ENCODE measurements at places on chromosomes 5 and 9.
A peak's percentile ranks its signal among the peaks of the same experiment; 100 is the strongest.

GRCh38 chr5:89396278-89396954 lies 513.4 kb upstream of the MEF2C start:
- peak; percentile 43 for ATAC-seq

GRCh38 chr5:106368021-106368420 lies 1302.7 kb downstream of the EFNA5 start:
- no peak for ATAC-seq

DNA sequence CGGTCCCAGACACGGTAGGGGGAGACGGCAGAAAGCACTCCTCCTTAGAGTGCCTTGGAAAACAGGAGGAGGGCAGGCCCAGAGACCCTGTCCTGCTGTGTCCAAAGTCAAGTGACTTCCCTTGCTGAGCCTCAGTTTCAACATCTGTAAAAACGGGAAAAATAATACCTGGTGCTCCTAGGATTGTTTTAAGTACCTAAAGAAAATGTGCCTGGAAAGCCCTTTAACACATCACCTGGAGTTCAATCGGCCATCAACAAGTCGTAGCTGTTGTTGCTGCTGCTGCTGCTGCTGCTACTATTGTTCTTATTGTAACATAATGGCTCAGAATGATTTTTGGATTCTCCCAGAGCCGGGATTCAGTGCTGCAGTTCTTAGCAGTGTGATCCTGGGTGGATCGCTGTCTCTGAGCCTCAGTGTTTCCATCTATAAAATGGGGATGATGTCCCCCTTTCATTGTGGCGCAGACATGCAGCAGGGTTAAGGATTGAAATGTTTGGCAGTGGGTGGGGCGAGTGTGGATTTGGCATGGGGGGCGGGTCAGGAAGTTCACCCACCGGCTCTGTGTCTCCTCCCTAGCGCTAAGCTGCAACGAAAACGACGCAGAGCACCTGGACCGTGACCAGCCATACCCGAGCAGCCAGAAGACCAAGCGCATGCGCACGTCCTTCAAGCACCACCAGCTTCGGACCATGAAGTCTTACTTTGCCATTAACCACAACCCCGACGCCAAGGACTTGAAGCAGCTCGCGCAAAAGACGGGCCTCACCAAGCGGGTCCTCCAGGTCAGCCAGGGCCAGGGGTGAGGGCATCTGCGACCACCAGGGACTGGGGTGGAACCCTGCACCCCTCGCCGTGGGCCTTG lies 9.2 kb downstream of the LHX2 start:
- no peak for ATAC-seq

- peak; percentile 88 for ATAC-seq
Measured at GRCh38 chr5:36690041-36690961, 83.9 kb downstream of the SLC1A3 start.

- no peak for ATAC-seq
Measured at GRCh38 chr9:86687788-86688187, 259.5 kb downstream of the GAS1 start.

- no peak for ATAC-seq
Measured at GRCh38 chr5:112511920-112512319, 92.8 kb upstream of the EPB41L4A start.

DNA sequence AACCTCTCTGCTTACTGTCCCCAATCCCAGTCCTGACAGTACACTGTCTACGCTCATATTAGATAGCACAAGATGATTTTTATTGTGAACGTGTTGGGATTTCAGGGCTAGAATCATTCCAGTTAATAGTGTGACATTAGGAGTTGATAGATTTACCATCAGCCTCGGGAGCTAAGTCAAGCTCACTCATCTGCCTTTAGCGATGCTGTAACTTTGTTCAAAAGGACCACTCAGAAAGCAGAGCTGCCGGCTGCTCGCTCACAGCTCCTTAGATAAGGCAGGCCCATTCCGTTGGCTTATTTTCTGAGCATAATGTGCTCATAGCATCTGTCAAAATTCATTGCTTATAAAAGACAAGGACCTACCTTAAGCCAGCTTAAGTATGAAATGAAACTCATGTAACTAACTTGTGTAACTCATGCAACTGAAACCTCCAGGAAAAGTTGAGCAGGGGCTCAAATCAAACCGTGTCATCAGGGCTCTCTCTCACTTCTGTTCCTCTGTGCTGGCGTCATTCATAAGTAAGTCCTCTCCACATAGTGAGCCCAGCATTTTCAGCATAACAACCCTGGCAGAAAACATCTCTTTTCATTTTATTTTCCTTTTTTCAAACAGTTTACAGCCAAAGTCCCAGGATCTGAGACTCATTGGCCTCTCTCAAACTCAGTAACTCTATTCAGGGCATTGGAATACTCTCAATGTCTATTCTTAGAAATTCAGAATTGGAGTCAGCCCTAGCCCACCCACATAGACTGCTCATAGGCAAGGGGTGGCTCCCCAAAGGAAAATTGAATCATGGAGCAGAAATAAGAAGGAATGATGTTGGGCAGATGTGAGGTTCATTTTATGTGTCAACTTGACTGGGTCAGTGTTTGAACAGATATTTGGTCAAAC lies 208.8 kb downstream of the MAN2A1 start:
- ATAC-seq: no peak

- ATAC-seq: no peak
Measured at GRCh38 chr5:135559354-135559753, 19.4 kb downstream of the CXCL14 start.

DNA sequence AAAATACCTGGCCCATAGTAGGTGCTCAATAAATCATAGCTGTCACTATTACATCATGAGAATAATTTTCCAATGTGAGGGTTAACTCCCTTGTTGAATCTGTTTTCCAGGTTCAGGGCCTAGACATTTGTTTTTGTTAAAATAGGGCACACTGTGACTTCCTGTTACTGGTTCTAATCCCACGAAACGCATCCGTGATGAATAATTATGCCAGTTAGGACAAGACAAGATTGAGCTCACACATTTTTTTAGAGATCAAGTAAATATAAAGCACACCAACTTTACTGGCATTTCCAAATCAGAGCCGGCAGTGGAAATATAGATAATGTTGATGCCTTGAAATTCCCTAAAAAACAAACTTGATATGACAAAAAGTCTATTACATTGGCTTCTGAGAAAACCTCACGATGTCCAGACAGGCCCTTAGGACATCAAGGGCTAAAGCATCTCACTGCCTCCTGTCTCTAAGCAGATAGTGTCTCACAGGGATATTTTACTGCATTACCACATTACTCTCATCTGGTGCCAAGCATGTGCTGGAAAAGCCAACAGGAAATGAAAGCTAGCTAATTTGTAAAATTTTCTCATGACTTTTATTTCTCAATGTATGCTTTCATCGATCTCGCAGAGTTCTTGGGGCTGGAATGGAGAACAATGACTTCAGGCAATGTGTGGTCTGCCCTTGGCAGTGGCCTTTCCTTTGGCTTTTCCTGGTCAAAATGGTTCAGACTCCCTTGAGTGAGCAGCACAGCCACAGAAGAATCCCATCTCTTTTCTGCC lies 414.3 kb upstream of the PAPPA start:
- no peak for ATAC-seq

DNA sequence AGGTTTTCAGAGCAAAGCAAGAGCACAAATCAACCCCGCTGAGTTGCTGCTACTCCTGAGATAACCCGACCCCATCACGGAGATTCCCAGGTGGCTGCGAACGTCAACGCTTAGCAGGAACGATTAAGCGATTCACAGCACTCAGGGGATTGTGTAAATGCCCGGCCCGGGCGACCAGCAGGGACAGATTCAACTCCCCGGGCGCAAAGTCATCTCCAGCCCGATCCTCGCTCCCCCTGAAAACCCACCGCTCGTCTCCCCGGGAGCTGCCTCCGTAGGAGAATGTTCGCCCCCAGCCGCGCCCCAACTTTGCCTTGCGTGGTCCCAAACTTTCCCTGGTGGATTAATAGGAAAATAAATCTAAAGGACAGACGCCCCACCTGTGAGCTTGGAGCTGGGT lies 685 bp downstream of the SLC24A2 start:
- ATAC-seq: no peak

- ATAC-seq: no peak
Measured at GRCh38 chr9:87071473-87071872, 124.2 kb upstream of the GAS1 start.

All from gastroesophageal sphincter (tissue), 4 donors.